Activated CD4-positive, alpha-beta T cell treated with anti-CD3 and anti-CD28 coated beads for 36 hours (primary cell): ENCODE measurements at places on chromosomes 3 and 15. TPM values are rescaled to one million over a fixed set of nuclear protein-coding genes. Genes with fewer than 3 reads are reported as not detected.

Gene ELL3
- 3.6 TPM for total RNA-seq

Gene ALPK3
- total RNA-seq = 0.05 TPM

Gene IGSF11
- total RNA-seq = 0.23 TPM

Gene ARGFX
- total RNA-seq = not detected

DNA sequence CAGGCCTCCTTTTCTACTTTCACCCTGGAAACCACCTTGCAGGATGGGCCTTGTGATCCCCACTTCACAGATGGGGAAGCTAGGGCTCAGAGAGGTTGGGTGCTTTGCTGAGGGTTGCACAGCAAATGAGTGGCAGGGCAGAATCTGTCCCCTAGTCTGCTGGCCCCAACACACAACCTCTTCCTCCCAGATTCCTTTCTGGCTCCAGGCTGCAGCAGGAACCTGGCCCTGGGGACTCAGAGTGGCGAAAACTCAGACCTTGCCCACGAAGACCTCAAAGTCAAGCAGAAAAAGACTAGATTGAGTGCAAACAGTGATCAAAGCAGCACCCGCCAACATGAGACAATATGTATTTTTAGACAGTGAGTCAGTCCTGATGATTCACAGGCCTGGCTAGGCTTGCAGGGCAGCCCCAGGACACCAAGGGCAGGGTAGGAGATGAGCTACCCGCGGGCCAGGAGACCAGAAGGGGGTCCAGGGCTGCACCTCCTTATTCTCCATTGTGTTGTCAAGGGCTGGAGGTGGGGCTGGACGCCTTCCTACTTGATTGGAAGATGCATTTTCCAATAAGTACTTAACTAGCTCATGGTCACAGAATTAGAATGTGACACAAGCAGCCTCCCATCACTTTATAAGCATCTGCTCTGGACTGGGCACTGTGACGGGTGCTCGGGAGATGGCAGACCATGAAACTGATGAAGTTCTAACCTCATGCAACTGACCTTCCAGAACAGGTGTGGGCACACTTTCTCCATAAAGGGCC is 23.9 kb downstream of the GOLGA6L2 start:
- no peak for DNase-seq

DNA sequence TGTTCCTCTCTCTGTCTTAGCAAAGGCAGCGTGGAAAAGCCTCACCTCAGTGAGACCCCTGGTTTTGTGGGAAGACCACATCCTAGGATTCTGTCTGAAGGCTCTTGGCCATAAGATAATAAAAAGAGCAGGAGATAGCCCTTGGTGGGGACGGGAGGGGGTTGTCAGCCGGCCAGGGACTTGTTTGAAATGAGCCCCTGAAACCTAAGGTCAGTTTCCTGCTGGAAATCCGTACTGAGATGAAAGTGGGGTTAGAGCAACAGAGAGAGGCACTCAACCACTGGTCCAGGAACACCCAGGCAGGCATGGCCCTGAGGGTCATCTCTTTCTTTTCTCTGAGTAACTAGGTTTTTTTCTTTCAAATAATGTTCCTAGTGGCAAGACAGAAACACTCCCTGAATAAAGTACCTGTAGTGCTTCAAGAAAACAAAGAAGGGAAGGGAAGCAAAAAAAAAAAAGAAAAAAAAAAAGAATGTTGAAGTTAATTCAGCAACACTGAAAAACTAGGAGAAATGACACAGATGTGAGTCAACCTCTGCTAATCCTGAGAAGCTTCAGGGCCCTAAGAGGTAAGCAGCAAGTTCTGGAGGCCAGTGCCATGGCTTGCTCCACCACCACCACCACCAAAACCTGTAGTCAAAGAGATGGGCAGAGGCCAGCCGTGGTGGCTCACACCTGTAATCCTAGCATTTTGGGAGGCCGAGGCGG is 3.2 kb downstream of the ITGB5 start:
- DNase-seq = no peak

DNA sequence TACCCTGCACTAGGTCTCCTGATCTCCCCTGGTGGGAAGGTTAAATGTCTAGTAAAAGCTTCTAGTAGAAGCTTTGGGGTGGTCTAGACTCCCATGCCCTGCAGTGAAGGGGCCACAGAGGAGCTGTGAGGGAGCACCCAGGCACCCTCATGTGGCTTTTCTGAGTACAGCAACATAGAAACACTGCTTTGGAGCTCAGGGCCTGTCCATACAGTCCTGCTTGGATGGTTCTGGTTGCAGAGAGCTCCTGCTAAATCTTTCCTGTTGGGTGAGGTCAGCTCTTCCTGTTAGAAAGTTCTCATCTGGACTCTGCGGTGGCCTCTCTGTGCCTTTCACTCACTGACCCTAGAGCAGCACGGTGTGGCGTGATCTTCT is 47.8 kb downstream of the GPD1L start:
- DNase-seq = no peak

GRCh38 chr3:60343831-60344230 is 907.4 kb downstream of the FHIT start:
- no peak for DNase-seq

DNA sequence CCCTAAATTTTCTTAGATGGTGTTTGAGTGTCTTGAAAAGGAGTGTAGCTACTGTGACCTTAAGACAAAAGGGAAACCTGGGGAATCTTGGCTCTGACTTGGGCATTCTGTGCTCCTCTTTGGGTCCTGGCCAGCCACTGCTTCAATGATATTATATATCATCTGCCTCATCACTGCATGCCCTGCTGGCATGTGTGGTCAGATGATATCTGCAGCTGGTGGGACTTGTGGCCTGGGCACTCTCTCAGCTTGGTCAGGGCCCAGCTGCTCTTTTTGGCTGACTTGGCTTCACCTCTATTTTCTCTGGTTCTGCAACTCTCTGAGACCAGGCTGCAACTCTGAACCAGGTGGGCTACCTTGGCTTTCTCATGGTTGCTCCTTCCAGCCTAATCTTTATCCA is 446.1 kb upstream of the RARB start:
- DNase-seq = no peak

DNA sequence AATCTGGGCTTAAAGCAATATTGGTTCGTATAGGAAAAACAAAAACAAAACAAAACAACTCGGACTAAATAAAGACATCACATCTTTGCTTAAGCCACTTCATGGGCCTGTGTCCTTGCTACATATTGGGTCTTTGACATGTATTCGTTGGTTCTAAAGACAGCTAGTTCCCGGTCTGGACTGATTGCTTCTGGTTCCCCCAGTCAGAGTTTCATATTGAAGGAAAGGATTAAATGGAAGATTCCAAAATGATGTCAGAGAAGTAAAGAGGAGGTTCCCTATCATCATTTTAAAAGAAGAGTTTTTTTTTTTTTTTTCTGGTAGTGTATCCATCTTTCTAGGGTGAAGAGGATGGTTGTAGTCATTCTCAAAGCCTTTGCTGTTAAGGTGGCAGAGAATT is 2.3 kb downstream of the OXSR1 start:
- DNase-seq = no peak

GRCh38 chr15:58505581-58505980 is 73.8 kb downstream of the LIPC start:
- no peak for DNase-seq

- no peak for DNase-seq
These were observed 1178.7 kb upstream of the GBE1 start for GRCh38 chr3:82940124-82940523.

DNA sequence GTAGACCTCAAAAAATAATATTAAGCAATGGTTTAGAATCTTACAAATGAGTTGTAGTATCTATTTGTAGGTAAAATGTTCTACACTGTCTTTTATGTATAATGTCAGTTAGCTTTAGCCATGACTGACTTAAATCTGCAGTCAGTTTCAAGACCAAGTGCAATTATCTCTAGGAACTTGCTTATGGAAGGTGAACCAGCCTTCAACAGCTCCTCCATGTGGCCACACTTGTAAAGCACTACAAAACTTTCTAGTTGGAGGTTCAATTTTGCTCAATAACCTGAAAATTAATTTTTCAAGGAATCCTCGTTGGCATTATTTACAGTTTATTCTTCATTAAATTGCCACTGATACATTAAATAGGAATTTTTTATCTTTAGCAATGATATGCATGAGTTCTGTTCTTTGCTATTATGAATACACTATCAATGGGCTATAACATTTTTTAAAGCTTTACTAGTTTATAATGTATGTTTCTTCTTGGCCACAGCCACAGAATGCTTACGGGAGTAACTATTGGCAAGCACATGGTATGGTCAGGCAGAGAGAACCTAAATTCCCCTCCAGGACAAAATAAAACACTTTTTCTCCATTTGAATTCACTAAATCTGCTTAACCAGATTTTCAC is 315.3 kb upstream of the UBE2E2 start:
- peak; percentile 6 for DNase-seq

- DNase-seq = no peak
These were observed 15.5 kb upstream of the ANXA2 start for GRCh38 chr15:60413231-60413824.
